Ovary (tissue), 10 donors: ENCODE measurements at places on chromosomes 11 and 22. TPM values are rescaled to one million over a fixed set of nuclear protein-coding genes. Genes with fewer than 3 reads are reported as not detected.

DNA sequence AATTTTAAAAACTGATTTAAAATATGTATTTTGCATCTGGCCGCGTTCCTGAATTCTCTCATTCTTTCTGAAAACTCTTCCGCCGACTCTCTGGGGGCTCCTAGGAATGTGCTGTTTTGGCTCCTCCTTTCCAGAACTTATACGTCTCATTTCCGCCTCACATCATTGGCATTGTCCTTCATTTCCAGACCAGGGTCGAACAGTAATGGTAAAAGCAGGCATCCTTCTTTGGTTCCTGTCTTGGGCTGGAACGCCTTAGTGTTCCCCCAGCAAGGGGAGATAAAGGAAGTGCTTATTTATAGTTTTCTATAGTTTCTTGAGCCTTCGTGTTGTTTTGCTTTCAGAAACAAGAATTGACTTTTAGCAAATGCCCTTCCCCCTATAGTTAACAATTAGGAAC is 10.9 kb upstream of the TNNT3 start:
- no peak for DNase-seq

DNA sequence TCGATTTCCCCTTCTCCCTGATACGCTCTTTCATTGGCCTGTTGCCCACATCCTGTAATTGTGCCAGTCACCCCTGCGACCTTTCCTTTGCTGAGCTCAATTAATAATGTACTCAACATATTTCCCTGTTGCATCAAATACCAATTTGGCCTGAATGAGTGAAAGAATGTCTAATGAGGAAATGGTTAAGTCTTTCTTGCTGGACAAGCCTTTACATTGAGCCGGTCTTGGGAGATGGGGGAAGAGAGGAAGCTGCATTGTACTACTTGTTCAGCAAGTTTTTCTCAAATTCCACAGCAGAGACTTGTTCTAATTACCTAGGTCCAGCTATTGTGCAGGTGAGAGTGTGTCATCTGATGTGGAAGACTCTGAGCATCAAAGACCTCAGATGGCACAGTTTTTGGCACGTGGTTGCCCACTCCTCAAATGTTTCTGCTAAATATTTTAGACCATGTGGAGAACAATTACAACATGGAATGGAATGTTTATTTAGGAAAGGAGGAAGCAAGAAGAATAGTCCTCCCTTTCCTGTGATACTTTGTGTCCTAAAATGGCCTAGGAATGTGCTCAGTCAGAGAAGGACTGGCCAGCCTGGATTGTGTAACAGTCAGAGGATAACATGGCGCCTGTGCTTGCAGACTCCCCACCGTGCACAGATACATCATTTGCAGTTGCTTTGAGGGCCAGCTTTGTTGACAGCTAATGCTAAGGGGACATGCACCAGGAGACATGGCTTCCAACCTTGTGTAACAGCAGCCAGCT is 129.5 kb upstream of the E2F8 start:
- no peak for DNase-seq

DNA sequence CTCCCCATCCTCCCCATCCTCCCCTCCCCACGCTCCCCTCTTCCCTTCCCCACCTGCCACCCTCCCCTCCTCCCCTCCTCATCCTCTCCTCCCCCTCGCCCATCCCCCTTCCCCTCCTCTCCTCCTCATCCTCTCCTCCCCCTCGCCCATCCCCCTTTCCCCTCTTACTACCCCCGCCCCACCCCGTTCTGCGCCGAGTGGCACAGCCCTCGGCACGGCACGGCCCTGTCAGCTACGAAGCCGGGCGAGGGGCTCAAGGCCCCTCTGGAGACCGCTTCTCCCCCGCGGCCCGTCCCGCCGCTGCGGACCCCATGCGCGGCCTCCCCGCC is 449.9 kb downstream of the OPCML start:
- DNase-seq = no peak

DNA sequence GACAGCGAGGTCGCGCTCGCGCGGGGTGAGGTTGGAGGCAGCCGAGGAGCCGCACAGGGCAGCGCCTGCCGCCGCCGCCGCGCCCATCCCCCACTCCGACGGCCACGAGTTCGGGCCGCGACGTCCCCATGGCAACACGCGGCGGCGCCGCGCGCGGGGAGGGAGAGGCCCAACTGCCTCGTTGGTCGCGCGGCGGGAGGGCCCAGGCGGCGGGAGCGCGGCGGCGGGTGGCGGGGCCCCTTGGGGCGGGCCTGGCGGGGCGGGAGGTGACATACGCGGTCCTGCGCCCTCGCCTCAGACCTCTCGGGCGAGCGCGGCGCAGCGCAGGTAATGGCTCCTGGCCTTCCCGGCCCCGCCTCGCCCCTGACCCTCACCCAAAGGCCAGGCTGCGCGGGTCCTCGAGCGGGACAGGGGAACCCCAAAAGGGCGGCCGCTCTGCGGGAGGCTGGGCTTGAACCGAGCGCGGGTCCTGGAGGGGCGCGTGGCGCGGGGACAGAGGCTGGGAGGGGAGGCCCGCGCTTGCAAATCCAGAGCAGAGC is at the start of gene DEUP1:
Gene DEUP1 (plus strand): TSS at position 297 of the 539 bp plus-strand sequence. CDS start 1,518 bp downstream, outside the sequence.
- DNase-seq = peak; percentile 45

DNA sequence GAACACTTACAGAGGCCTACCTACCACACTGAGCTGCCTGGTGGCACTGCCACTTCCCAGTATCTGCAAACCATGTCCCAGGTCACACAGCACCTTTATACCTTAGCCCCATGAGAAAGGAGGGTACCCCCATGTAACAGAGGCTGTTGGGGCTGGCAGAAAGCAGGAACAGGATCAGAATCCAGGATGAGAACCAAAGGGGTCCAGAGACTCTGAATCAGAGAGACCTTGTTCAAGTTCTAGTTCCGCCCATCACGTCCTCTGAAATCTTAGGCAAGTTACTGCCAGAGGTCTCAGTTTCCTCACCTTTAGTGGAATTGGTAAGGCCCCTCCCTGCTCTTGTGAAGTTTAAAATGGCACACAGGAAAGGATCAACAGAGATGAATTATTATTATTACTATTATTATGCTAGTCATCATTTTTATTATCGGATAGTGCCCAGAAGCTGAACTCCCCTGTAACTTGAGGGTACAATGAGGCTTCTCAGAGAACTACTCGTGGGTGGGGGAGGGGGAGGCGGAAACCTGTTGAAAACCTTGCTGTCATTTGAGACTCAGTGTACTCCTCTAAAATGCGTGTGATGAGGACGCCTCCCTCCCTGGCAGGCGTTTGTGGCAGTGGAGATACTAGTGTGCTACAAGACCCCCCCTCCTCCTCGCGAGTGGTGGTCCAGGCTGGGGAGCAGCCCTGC is 9.3 kb downstream of the SELENOM start:
- no peak for DNase-seq

DNA sequence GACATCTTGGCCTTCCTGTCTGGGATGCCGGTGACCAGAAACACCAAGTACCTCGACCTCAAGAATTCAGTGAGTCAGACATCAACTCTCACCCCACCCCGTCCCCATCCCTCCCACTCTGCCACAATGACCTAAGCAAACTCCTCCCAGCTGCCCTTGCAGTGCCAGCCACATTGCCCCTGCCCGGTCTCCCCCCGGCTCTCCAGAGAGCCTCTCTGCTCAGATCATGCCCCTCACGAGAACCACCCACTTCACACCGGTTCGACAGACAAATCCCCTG is 23.6 kb upstream of the MYRF start:
- no peak for DNase-seq

The CPT1B gene
- 2.5 TPM for polyA plus RNA-seq

The MED15 gene
- 40.1 TPM for polyA plus RNA-seq
